Foreskin fibroblast (primary cell): ENCODE measurements at places on chromosomes 13 and 19.

GRCh38 chr19:45200568-45200967 is 22.0 kb downstream of the BLOC1S3 start:
- peak; percentile 51 for DNase-seq

- DNase-seq, result no peak
Observed at GRCh38 chr13:48012668-48013067, 11.6 kb upstream of the SUCLA2 start.

GRCh38 chr13:30873499-30873898 is 32.6 kb upstream of the MEDAG start:
- DNase-seq, result no peak

DNA sequence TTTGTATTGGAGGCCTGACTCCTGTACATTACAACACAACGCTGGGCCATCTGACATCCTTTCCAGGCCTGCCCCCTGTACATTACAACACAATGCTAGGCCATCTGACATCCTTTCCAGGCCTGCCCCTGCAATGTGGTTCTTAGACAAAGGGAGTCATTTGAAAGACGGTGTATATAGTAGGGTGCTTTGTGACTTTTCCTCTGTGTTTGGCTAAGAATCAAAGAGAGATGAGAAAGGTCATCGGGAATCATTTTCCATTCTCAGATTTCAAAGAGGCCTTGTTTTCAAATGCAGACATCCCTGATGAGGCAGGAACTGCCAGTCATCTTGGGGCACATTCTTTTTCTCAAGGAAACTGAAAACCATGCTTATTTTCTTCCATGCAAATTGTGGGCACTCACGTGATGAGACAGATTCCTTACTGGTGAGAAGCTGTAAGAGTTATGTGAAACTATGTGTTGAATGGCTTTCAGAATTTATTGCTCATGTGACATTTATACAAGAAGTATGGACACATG is 551.6 kb downstream of the MYO16 start:
- DNase-seq, result peak; percentile 88

DNA sequence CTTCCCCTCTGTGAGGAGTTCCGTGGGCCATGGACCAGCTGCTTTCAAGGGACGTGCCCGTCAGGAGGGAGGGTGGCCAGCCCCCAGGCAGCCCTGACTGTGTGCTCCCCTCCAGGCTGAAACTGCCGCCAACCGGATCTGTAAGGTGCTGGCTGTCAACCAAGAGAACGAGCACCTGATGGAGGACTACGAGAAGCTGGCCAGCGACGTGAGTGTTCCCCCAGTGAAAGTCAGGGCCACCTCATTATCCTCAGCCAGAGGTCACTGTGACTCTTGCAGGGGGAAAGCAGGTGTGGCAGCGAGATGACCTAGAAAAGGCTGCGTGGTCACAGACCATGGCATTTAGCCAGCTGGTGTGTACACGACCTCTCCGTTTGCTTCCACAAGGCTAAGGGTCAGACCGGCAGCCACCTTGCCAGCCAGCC is 29.9 kb downstream of the CAPN12 start:
- no peak for DNase-seq

DNA sequence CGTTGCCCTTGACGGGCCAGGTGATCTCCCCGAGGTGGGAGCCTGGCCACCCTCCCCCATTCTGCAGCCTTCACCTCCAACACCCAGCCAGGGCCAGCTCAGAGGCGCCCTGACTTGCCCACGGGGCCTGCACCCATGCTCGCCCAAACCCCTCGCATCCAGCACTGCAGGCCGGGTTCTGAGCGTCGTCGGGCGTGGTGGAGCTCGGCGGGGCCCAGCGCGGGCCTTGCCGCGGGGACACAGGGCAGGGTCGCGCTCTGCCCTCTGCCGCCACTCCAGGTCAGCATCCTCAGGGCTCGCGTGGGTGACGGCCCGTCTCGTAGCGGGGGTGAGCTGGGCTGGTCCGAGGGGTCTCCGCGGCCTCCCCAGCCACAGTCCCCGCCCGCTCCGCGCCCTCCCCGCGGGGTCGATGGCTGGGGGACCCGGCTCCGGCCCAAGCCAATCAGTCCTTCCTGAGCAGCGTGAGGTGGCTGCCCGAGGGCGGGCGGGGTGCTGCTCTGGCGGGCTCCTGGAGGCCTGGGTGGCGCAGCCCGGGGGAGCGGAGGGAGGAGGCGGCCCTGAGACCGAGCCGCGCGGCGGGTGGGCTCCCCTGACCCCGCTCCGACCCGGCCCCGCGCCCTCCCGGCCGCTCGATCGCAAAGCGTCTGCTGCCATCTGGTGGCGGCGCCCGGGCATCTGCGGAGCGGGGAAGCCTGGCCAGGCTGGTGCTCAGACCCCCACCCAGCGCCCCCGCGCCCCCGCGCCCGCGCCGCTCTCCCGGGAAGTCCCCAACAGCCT is 61.4 kb downstream of the CCNE1 start:
- DNase-seq, result no peak

GRCh38 chr19:16095071-16095571 is 16.6 kb upstream of the RAB8A start:
- no peak for DNase-seq

DNA sequence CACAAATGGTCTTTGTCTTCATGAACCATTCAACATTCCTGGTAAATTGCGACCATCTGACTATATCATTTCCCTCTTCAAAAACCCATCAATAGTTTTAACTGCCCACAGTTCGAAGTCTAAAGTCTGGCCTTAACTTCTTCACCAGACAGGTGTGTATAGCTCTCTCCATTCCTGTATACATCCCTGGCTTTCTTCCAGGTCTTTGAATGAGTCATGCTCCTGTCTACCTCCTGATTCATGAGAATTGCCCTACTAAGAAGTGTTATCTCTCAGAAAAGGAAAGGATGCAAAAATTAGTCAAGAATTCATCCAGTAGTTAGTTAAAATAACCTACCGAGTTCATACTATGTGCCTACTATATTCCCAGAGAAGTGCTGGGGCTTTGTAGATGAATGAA is 225.0 kb downstream of the TBC1D4 start:
- DNase-seq, result no peak

GRCh38 chr13:65594298-65594781 is 1635.8 kb downstream of the PCDH9 start:
- peak; percentile 54 for DNase-seq

- no peak for DNase-seq
Observed at GRCh38 chr19:31819837-31820236, 470.6 kb upstream of the TSHZ3 start.

DNA sequence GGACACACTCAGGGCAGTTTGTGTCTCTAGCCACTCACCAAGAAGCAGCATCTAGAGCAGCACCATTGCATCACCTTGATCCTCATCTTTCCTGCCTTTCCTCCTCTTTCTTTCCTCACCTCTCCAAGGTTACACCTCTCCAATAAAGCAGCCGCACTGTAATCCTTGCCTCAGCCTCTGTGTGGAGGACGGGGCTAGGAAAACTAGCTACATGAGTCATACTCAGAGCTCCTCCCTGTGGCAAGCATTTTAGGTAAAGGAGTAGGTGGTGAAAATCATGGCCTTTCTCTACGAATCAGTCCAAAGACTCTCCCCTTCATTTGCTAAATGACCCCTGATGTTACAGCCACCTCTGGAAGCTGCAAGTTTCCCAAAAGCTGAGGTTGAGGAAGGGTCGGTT is 108.9 kb downstream of the DNAJC15 start:
- peak; percentile 10 for DNase-seq

- no peak for DNase-seq
Observed at GRCh38 chr13:52677823-52678222, 25.2 kb downstream of the SUGT1 start.

DNA sequence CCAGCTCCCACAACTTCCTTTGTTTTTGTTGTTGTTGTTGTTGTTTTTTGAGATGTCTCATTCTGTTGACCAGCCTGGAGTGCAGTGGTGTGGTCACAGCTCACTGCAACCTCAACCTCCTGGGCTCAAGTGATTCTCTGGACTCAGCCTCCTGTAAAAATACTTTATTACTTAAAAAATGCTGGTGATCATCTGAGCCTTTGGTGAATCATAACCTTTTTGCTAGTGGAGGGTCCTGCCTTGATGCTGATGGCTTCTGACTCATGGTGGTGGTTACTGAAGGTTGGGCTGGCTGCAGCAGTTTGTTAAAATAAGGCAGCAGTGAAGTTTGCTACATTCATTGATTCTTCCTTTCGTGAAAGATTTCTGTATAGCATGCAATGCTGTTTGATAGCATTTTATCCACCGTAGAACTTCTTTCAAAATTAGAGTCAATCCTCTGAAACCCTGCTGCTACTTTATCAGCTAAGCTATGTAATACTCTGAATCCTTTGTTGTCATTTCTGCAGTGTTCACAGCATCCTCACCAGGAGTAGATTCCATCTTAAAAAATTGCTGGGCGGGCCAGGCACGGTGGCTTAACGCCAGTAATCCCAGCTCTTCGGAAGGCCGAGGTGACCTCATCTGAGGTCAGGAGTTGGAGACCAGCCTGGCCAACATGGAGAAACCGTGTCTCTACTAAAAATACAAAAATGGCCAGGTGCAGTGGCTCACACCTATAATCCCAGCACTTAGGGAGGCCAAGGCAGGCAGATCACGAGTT is 18.0 kb downstream of the ARHGAP35 start:
- DNase-seq, result peak; percentile 87

- no peak for DNase-seq
Observed at GRCh38 chr19:35354898-35355297, 3.4 kb upstream of the FFAR3 start.

DNA sequence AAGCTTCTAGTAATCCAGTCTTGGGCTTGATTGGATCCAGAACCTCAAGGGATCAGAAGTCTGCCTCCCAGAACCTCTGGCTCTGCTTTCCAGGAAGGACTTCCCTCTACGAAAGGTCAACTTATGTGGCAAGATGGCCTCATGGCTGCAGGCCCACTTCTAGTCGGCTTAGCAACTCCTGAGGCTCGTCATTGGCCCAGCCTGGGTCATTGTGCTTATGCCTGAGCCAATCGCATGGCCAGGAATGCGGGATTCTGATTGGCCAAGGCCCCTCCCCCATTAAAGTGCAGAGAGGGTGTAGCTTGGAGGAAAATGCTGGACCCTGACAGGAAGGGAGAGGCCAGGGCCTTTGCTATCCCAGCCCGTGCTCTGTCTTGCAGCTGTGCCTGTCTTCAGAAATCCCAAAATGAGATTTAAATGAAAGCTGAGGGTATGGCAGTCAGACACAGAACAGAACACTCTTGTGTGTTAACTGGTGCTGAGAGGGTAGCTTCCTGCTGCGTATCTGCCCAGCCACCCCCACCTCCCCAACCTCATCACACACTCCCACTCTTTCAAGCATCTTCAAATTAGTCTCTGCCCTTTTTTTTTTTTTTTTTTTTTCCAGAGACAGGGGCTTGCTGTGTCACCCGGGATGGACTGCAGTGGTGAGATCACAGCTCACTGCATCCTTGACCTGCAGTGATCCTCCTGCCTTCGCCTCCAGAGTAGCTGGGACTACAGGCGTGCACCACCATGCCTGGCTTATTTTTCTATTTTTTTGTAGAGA is 5.5 kb upstream of the CCNE1 start:
- peak; percentile 4 for DNase-seq

GRCh38 chr19:50796634-50797428 is 6.6 kb downstream of the ACP4 start:
- DNase-seq, result no peak

DNA sequence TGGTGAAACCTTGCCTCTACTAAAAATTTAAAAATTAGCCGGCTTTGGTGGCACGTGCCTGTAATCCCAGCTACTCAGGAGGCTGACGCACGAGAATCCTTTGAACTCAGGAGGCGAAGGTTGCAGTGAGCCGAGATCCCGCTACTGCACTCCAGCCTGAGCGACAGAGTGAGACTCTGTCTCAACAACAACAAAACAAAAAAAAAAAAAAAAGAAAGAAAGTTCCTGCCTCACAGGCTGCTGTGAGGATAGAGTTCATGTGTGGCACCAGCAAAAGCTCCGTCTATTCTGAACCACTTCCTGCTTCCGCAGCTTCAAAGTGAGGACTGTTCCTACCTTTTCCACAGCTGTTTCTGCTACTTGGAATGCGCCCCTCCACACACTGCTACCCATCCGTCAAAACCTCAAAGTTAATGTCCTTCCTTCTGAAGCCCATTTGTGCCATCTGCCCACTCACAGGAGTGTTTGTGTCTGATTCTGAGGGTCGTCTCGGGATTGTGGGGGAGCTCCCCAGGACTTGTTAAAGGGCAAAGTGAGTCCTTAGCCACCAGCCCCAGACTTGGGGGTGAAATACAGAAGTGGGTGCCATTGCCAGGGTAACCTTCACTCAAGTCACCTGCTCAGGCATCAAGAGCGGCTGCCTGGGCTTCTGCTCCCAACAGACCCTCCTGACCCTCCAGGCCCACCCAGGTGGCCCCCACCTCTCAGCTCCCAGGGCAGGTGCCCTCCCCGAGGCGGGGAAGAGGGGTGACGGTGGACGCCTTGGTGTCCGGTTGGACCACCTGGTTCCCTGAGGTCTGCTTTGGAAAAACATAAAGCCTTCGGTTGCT is 2.9 kb downstream of the MFSD12 start:
- no peak for DNase-seq
